ENCODE measurements at places on chromosomes 2 and 18.

DNA sequence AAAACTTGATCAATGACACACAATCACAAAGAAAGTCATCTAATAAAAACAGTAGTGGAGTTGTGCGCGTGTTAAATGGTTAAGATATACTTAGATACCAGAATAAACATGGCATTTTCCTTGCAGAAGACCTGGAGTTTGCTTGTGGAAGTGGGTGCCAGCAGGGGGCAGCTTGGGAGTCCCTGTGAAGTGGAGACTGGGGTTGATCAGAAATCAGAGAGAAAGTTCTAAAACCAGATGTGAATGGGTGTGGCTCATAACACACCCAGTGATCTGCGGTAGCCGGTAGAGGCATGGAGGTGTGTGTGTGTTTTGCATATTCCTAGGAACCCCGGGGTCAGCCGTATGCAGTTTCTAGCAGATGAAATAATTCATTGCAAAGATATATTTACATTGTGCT, 300.1 kb upstream of the TRIB2 start:
- peak; percentile 17 for DNase-seq

- DNase-seq = no peak
Measured at GRCh38 chr2:14363976-14364375, 268.5 kb upstream of the LRATD1 start.

- DNase-seq = no peak
Measured at GRCh38 chr2:219459460-219460311, 25.0 kb downstream of the SPEG start.

GRCh38 chr2:96970248-96970875, 16.0 kb downstream of the FAM178B start:
- no peak for DNase-seq

- DNase-seq = no peak
Measured at GRCh38 chr2:112959109-112959812, 18.5 kb upstream of the IL36G start.

DNA sequence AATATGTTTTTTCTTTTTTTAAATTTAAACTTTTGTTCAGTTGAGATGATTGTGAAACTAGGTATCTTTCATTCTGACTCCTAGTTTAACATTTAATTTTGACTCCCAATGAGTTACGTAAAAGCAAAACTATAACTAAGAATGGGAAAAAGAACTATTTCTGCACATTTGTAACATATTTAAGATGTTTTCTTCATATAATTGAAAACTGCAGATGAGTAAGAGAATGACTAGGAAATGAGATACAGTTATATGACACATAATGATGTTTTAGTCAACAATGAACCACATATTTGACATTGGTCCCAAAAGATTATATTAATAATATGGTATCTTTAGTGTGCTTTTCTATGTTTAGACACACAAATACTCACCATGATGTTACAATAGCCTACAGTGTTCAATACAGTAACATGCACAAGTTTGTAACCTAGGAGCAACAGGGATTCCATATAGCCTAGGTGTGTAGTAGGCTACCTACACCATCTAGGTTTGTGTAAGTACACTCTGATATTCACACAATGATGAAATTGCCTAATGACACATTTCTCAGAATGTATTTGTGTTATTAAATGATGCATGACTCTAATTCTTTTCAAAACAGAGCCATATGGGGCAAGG, 12.6 kb downstream of the ERMN start:
- no peak for DNase-seq

DNA sequence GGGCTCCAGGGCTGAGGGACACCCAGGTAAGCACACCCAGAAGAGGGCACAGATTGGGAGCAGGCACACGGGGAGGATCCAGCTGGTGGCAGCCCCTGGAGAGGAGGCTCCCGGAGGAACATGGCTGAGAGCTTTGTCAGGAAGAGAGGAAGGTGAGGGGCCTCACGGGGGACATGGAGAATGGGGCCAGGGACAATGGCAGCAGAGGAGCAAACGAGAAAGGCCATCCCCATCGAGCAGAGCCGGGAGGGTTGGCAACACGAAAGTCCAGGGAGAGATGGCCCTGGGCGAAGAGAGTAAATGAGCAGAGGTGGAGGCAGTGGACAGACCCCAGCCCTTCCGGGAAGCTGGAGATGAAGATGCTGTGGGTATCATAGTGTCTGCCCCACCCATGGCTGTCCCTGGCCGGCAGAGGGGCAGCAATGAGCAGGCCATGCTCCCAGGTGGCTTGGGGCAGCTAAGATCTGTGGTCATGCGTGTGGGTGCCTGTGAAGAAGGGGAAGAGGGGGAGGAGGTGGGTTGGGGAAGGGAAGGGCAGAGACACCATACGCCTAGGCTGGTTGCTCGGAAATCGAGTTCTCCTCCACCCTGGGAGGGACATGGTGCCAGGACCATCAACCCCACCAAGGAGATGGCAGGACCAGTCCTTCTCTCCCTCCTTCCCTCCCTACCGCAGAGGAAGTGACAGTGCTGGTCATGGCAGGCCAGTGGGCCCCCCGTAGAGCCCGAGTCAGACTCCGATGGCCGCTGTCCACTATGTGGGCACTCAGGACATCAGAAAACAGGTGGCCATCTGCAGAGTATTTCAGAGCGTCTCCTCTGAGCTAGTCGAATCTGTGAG, 191.7 kb downstream of the NDUFA10 start:
- no peak for DNase-seq

DNA sequence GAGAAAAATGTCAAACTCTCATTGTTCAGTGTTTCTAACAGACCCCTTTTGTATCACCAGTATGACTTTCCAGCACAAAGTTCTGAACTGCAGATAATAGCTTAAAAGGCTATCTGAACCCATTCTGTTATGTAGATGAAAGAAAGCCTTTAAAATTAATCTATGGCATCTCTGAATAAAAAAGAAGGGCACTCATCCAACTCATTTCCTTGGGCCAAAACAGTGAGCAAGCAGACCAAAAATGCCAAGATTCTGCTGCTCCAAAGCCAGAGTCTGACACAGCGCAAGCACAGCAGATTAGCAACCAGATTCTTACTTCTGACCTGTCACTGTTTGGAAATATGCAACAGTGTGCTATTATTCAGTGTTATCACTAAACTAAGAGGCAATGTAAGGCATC, 22.6 kb upstream of the ITGA6 start:
- DNase-seq = no peak

DNA sequence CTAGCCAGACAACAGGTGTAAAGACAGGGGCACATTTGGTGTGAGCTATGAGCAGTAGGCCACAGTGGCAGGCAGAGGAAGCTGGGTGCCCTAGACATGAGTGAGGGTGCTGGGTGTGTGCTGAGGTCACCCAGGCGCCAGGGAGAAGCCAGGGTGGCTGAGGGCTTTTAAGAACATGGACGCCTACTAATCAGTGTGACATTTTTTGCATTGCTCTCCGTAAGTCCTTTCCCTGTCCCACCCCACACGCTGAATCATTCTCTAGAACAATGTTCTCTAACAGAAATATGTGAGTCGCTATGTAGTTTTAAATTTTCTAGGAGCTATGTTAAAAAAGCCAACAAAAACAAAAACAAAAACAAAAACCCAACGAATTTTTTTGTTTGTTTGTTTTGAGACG, 204.5 kb upstream of the REV1 start:
- DNase-seq = no peak

- DNase-seq = no peak
Measured at GRCh38 chr18:35634323-35634722, 52.8 kb downstream of the GALNT1 start.

DNA sequence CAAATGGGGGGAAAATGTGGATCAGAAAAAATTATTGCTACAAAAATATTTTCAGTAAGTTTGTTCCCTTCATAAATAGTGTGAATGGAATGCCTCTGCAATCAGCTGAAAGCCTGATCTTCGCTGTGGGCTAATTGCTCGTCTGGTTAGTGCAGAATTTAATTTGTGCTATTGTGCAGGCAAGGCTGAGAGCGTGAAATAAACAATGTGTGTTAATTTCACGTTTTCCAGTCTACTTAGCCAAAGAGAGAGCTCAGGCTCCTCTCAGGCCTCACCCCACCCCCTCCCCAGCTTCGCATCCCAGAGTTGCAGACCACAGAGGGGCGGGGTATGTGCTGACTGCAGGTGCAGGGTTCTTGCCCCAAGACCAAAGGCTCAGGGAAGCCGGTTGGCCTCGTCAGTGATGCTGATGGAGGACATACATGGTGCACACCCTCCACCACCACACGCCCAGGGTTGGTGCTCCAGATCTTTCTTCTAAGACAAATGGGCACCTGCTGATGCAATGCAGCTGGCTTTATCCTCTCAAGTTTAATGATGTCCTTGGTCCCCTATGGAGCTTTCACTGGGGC, 302.6 kb upstream of the SLC14A2 start:
- no peak for DNase-seq

DNA sequence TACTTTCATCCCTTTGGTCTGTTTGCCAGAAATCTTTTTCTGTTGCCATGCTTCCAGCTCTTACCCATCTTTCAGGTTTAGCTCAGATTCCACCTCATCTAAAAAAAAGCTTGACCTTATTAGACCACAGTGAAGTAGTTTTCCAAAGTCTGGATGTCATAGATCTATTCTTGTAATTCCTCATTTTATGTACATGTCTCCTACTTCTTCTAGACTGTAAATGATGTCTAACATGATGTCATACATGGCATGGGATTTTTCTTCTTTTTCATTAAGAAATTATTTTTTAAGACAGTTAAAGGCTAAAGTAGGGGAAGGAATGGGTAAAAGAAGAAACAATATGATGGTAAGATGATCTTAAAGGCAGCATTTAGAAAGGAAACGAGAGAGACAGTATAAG, 11.3 kb downstream of the GLS start:
- no peak for DNase-seq

DNA sequence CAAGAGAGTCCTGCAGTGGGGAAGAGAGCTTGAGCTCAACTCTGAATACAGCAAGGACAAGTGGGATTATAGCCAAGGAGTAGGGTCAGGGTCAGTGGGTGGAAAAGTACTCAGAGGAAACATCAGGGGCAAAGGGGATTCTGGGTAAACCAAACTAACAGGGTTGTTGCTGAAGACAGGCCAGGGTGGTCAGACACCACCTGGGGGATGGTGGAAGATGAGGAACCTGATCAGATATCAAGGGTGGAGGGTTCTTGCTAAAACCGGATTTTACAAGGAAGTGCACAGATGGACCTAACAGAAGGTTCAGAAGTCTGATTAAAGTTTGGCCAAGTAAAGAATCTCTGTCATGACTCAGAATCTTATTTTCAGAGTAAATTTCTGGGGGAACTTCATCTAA, 16.5 kb downstream of the OSBPL1A start:
- no peak for DNase-seq

DNA sequence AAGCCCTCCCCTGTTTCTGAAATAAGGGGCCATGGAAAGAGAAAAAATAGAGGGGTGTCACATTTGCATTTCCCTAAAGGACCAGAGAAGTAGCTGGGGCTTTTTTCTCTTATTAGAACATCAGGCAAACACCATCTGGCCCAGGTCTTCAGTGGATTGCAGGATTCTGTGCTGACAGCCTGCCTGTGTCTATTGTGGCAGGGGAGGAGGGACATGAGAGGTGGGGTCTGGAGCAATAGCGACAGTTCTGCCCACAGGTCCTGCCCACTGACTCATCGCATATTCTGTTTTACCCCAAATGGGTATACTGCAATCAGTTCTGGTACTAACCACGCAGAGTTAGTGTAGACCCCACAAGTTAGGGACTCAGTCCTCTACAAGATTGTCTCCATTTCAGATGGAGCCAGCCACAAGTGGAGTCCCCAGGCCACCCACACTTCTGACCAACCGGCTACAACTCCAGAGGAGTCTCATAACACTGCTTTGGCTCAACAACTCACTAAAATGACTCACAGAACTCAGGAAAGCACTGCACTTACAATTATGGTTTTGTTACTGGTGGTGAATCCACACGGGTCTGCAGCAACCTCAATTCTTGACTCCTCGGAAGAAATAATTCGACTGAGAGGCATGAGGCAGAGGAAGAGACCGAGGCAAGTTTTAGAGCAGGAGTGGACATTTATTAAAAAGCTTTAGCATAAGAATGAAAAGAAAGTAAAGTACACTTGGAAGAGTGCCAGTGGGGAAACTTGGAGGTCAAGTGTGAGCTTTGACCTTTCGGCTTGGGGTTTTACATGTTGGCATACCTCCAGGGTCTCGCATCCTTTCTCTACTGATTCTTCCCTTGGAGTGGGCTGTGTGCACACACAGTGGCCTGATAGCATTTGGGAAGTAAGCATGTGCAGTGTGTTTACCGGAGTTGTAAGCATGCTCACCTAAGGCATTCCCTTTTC, 146.4 kb upstream of the SPATS2L start:
- no peak for DNase-seq

- no peak for DNase-seq
Measured at GRCh38 chr2:17916584-17916983, 38.1 kb downstream of the KCNS3 start.

DNA sequence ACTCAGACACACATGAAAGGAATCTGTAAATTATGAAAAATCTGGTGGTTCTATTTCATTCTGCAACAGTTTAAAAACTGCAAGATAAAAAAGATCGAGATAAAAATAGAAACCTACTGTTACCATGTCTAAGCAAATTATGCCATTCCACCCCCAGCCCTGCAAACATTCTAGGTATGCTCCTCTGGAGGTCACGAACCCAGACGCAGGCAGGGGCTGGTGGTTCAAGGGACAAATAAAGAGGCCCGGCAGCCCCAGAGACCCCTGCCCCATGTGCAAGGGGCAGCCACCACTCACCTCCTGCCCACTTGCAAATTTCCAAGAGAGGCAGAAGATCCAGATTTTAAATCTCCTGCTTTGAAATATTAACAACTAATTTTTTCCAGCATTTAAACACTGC, 210.5 kb downstream of the ANAPC1 start:
- DNase-seq = no peak

DNA sequence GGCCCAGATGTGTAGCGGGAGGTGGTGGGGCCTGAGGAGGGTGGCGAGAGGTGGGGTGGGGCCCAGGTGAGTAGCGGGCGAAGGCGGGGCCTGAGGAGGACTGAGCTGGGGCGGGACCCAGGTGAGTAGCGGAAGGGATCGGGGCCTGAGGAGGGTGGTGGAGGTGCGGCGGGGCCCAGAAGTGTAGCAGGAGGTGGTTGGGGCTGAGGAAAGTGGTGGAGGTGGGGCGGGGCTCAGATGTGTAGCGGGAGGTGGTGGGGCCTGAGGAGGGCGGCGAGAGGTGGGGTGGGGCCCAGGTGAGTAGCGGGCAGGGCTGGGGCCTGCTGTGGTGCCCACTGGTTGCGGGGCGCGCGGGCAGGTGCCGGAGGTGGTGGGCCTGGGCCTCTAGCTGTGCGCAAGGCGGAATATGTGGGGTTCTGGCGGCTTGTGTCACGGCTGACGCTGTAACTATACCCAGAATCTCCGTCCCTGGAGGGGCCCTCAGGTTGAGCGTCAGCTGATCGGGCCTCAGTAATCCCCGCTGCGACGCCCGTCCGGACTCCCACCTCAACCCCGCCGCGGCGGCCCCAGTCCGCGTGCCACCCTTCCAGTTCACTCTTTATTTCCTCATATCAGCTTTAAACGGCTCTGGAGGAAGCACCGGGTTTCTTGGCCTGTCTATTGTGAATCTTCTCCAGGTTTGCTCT, 866 bp upstream of the SF3B6 start:
- no peak for DNase-seq
